ENCODE measurements at places on chromosomes 16 and 17.
A peak's percentile ranks its signal among the peaks of the same experiment; 100 is the strongest.

- DNase-seq = no peak
Observed at GRCh38 chr17:72813481-72813880, 279.0 kb downstream of the SLC39A11 start.

- no peak for DNase-seq
Observed at GRCh38 chr17:21345236-21345635, 30.9 kb upstream of the KCNJ12 start.

DNA sequence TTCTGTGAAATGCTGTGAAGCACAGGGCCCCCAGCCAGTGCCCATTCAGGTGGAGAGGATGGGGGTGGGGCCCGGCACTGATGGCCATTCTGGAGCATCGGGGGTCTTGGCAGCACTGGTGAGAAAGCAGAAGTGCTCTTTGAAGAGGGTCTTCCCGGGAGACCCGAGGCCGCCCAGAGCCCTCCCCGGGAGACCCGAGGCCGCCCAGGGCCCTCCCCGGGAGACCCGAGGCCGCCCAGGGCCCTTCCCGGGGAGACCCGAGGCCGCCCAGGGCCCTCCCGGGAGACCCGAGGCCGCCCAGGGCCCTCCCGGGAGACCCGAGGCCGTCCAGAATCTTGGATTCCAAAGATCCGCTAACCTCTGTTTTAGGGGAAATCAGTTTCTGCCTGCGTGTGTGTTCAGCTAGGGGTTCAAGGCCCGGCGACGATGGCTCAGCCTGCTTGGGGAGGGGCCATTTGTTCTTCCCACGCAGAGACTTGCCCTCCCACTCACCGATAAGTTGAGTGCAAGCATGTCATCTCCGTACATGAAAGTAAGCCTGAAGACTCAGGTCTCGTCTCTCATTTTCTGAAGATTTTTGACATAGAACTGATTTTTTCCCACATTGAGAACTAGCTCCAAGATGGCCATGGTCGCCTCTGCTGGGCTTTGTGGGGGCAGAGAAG lies 35.2 kb upstream of the CAPN15 start:
- DNase-seq = no peak

GRCh38 chr16:10992797-10993196 lies 48.4 kb downstream of the CLEC16A start:
- DNase-seq = peak; percentile 56

GRCh38 chr16:58332997-58333700 lies 38.3 kb upstream of the PRSS54 start:
- DNase-seq = no peak

DNA sequence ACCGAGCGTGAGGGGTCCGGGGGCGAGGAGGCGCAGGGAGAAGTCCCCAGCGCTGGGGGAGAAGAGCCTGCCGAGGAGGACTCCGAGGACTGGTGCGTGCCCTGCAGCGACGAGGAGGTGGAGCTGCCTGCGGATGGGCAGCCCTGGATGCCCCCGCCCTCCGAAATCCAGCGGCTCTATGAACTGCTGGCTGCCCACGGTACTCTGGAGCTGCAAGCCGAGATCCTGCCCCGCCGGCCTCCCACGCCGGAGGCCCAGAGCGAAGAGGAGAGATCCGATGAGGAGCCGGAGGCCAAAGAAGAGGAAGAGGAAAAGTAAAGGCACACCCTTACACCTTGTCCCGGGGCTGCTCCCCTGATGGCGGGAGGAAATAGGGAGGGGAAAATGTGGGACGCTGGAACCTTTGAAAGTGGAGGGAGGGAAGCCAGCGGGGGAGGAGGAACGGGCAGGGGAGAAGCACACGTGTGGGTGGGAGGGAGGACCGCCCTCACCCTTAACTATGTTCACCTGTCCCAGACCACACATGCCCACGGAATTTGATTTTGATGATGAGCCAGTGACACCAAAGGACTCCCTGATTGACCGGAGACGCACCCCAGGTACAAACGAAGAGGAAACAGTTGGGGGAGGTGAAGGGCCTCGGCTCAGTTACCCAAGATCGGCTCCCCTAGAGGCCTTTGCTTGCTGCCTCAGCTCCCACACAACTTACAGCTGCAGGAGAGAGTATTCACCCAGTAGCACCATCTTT lies 916 bp downstream of the PAGR1 start:
- DNase-seq = no peak

- DNase-seq = no peak
Observed at GRCh38 chr16:50120711-50121110, 32.4 kb upstream of the TENT4B start.

DNA sequence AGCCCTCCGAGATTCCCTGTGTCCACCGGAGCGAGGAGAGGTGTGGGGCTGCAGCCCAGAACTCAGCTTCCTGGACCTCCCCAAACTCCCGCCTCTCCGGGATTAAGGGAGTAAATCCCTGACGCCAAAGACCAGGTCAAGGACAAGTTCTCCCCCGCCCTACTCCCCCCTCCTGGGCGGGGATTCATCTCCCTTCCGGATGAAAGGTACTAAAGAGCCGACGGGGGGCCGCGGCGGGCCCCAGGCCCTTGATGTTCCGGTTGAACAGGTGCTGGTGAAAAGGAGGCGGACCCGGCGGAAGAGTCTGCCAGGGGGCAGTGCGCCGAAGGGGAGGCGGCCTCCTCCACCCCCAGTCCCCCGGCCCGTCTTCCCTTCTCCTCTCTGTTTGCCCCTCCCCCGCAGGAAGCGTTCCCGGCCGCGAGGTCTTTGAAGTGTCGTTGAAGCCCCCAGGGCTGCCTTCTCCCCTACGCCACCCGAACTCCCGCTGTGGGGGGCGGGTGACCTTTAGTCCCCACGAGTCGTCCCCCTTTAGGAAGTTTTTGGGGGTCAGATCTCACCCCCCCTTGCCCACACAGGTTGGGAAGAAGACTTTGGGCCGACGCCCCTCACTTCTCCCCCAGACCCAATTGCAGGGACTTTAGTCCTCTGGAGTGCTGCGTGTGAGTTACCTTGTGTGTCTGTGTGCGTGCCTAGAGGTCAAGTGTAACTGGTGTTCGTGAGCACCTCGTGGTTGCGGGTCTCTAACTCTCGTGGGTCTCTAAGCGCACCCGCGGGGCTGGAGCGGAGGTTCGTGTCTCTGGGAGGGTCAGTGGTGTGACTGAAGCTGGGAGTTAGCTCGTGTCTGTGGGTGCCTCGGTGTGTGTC lies 1.1 kb upstream of the MLLT6 start:
- no peak for DNase-seq

- DNase-seq = no peak
Observed at GRCh38 chr16:927406-927805, 43.4 kb downstream of the LMF1 start.

DNA sequence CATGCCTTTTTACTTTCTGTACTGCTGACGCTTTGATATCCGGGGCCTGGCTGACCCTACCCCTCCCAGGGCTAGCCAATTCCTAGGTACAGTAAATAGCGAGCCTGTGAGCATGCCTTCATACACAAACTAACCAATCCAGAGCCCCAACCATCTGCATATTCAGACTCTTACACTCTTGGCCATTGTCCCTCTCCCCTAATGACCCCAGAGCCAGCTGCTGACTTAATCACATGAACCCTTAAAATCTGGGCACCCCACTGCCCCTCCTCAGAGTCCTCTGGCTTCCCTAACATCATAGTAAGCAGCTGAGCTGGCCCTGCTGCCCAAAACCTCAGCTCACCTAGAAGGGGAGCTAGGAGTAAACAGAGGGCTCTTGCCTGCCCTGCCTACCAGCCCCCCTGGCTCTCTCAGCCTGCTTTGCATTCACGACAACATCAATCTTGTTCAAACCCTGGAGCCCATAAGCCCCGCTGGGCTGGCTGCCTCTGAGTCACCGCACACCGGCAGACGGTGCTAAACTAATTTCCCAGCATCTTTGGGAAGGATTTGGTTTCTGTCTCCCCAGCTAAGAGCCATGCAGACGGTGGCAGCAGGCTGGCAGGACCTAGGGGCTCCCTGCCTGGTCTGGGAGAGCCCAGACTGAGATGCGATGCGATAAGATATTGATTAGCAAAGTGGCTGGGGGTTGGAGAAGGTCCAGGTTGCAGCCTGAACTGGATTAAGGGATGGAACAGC lies 63.2 kb downstream of the CLEC19A start:
- no peak for DNase-seq

GRCh38 chr17:79883202-79883601 lies 44.0 kb upstream of the CBX4 start:
- no peak for DNase-seq

- no peak for DNase-seq
Observed at GRCh38 chr17:45261577-45262515, at the start of gene SPATA32. TSS of gene SPATA32 (minus strand) at chr17:45262094. CDS start at chr17:45262016, 78 bp downstream.

DNA sequence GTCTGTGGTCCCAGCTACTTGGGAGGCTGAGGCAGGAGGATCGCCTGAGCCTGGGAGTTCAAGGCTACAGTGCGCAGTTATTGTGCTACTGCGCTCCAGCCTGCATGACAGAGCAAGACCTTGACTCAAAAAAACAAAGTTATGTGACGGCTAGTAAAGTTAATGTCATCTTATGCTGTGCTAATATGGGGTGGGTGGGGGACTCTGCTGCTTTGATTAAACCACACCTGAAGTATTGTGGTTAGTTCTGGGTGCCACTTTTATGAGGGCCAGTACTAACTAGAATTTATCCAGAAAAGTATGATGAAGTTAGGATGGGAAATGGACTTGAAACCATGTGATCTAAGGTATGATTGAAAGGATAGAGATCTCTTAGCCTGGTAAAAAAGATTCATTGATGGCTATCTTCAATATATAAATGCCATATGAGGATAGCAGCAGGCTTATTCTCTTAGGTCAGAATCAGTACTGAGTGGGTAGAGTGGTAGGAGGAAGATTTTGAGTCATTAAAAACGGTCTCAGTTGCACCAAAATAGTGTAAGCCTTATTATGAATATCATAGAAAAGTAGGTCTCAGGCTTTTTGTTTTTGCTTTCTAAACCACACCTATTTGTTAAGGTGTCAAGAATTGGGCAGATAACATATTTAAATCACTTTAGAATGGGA lies 5.6 kb downstream of the WSB1 start:
- DNase-seq = no peak

- no peak for DNase-seq
Observed at GRCh38 chr17:81840826-81841778, 6.3 kb upstream of the PPP1R27 start.

DNA sequence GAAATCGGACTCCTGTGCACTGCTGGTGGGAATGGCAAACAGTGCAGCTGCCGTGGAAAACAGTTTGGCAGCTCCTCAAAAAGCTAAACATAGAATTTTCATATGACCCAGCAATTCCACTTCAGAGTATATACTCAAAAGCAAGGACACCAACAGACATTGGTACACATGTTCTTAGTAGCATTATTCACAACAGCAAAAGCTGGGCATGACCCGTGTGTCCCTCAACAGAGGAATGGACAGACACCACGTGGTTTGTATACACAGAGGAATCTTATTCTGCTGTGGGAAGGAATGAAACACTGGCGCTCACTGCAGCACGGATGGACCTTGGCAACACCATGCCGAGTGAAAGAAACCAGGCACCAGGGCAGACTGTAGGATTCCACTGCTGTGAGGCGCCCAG lies 16.0 kb downstream of the NPTX1 start:
- DNase-seq = no peak

DNA sequence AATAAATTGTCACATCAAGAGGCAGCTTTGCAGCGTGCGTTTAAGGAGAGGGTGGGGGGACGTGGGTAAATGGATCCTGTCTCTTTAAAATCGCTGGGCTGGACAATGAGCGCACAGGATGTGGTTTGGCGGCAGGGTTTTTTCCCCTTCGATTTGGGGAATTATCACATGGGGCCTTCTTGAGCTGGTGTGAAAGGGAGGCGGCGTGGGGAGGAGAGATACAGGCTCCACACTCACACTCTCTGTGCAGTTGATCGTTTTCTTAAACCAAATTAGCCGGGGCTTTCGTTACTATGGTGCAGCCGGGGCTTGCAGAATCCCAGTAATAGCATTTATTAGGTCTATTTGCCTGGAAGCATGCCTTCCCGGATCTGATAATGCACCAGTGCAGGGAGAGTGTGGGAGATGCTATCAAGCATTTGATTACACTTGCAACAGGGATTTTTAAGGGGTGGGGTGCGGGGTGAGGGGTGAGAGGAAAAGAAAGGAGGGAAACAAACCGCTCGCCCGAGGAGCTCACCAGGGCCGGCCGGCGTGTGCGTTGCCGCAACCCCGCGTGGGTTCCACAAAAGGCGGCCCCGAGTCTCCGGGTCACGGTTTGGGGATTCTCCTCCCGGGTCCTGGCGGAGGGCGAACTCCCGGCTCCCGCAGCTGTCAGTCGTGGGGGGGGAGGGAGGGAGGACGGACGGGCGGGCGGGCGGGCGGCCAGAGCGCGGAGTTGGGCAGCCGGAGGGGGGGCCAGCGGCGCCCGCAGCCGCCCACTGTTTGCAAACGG lies 58.8 kb upstream of the GSE1 start:
- no peak for DNase-seq

DNA sequence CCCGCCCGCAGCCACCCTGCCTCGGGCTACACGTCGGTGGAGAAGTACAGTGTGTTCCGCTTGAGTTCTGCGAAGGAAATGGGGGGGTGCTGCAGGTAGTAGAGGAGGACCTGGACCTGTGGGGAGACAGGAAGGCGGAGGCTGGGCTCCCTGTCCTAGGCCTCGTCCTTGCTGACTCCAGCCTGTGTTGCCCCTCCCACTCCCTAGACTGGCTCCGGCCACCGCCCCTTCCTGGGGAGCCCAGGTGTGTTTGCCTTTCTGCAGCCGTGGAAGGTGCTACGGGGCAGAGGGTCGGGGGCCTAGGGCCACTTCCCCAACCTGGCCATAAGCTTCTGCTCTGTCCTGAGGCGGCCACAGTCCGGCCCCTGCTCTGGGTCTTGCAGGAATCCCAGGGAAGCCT lies 9.1 kb downstream of the TIMM22 start:
- no peak for DNase-seq

Data from non-pigmented ciliary epithelial cell (primary cell).